ENCODE measurements at places on chromosomes 2 and 18.

DNA sequence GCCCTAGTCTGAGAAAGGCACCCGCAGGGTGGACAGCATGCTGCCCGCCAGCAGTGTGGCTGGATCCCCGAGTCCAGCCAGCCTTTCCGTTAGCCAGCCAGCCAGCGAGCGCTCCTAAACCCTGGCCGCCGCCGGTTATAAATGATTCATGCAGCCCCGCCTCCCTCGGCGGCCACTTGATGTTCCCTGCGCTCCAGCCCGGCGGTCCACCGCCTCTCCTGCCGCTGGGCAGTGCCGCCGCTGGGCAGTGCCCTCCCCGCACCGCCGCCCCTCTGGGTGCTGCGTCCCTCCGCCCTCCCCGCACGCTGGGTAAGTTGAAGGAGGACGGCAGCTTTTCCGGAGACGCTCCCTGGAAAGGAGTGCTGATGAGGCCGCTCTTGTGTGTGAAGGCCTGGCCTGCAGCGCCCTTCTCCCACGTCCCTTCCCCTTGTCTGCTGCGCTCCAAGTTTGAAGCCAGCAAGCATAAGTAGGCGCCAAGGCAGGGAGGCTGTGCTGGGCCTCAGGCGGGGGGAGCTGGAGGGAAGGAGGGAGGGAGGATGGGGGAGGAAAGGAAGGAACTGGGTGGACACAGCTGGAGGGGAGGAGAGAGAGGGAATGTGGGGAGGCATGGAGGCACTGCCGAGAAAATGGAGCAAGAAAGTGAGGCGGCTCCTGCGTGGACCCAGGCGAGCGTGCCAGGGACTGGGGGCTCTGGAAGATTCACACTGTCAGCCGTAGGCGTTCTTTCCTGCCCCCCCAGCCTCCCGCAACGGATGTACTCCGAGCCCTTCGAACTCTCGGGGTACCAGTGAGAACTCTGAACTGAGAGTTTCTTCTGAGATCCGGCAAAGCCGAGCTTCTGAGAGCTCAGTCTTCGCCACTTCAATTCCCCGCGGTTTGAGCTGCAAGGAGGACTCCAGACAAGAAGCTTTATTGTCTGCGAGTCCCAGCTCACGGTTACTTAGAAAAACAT is 131.9 kb downstream of the GLI2 start:
- no peak for DNase-seq

- no peak for DNase-seq
Observed at GRCh38 chr2:15145046-15145817, 415.9 kb downstream of the NBAS start.

DNA sequence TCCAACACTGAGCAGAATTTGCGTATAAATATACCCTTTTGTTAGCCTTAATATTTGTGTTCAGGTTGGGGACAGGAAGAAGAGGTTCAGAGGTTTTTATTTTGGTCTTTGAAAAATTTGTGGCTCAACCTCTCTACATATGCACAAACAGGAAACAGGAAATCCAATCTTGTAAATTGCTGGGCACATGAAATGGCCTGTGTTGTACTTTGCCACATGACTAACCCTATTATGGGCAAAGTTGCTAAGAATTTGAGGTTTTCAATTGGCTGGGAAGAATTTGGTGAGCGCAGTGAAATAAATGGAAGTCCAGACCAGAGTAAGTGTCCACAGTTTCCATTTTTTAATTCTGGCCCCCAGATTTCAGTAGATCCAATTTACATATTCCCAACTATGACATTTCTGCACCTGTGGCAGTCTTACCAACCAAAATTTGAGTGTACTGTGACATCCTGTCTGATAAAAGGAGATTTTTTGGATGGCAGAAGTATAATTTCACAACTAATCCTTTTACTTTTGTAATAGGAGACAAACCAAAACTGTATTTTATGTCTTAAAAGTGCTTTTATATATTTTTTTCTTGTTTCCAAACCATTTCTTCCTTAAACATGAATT is 63.6 kb downstream of the COX7A2L start:
- no peak for DNase-seq

- no peak for DNase-seq
Observed at GRCh38 chr18:25604894-25605597, 253.1 kb upstream of the ZNF521 start.

DNA sequence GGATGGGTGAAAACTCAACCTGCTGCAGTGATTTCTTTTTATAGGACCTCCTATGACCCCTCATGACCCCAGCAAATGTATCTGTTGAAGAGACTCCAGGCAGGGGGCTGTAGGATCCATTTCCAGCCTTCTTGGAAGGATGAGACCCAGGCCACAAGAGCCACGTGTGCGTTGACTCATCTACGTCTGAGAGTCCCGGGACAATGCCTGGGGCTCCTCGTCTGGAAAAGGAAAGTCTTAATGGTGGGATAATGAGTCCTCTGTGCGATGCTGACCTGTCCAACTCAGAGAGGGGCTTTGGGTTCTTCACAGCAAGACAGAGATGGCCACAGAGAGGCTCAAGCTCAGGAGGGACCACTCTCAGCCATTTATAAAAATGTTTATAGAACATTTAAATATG is 80.8 kb downstream of the SMIM21 start:
- DNase-seq = no peak

DNA sequence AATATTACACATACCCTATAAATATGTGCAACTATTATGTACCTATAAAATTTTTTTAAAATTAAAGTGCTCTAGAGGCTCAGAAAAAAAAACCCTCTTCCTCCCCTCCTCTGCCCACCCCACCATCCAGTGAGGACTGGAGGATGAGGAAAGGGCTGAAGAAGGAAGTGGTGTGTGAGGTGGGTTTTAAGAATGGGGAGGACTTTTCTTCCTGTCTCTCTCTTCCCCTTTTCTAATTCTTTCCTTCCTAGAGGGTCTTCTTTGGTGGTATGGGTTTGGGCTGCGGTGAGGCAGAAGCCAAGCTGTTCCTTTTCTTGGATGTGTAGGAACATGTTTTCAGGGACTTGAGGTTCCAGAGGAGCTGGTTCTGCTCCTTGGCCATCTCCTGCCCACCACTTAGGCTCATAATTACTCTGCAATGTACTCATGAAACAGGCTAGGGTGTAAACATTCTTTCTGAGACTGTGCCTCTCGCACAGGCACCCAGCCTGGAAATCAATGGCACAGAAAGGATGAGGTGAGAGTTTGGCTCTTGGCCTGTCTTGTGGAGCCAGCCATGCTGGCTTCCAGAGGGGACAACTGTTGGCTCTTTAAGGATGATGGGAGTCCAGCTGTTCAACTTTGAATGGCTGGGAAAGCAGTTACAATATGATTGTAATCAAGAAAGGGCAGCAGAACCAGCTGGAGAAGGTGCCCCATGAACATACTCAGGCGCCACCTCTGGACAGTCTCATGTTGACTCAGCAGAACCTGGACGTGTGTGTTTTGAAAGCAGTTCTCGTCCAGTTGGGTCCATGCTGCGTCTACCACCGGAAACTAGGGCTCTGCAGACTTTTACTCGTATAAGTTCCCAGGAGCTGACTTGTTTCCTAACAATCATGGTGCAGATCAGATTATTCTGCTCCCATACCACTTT is 38.3 kb downstream of the IL1RL2 start:
- no peak for DNase-seq

DNA sequence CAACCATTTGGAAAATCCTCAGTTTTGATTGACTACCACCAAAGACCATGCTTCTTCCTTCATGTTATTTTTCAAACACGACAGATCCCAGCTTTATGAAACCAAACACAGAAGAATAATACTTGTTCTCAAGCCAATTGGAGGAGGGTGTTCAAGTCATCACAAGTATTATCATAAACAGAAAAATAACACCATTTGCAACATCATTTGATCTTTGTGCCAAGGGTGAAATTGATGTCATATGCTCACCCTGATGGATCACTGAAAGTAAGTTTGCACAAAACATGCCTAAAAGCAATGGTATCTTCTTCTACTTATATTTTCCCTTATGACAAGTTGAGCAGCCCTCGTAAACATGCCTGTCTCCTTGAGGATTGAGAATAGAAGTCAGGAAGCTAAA is 448.0 kb upstream of the ZEB2 start:
- DNase-seq = no peak

GRCh38 chr2:45723857-45724256 is 72.4 kb downstream of the PRKCE start:
- DNase-seq = no peak

GRCh38 chr2:127625572-127625951 is 20.4 kb upstream of the GPR17 start:
- DNase-seq = no peak

- no peak for DNase-seq
Observed at GRCh38 chr2:44623622-44624351, 262.0 kb downstream of the CAMKMT start.

DNA sequence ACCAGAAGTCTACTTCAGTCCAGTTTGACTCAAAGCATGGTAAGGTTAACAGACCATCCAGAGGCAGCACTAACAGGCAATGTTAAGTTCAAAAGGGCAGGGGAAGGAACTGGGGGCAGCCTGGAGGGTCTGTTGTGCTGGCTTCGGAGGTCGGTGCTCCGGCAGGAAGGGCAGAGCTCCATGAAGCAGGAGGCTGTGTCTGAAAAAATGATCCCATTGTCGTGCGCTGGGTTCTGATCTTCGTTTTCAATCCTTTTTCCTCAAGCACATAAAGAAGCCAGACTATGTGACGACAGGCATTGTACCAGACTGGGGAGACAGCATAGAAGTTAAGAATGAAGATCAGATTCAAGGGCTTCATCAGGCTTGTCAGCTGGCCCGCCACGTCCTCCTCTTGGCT is 21.9 kb upstream of the DLX1 start:
- no peak for DNase-seq

GRCh38 chr18:8757396-8757997 is 52.1 kb downstream of the MTCL1 start:
- no peak for DNase-seq

DNA sequence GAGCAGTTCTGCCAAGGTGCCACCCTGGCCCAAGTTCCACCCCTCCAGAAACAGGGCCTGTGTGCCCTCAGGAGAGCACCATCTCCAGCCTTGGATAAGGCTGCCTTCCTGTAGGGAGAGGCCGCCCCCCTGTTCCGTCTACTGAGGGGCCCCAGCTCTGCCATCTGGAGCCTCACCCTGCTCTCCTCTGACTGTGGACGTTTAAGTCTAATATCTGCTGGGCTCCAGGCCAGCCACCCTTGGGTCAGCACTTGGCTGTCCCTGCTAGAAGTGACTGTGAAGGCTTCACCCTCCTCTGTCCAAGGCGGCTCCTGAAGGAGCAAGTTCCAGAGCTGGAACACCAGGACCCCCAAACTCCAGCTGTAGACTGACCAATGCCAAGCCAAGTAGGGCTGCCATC is 26.3 kb downstream of the RHOB start:
- no peak for DNase-seq

DNA sequence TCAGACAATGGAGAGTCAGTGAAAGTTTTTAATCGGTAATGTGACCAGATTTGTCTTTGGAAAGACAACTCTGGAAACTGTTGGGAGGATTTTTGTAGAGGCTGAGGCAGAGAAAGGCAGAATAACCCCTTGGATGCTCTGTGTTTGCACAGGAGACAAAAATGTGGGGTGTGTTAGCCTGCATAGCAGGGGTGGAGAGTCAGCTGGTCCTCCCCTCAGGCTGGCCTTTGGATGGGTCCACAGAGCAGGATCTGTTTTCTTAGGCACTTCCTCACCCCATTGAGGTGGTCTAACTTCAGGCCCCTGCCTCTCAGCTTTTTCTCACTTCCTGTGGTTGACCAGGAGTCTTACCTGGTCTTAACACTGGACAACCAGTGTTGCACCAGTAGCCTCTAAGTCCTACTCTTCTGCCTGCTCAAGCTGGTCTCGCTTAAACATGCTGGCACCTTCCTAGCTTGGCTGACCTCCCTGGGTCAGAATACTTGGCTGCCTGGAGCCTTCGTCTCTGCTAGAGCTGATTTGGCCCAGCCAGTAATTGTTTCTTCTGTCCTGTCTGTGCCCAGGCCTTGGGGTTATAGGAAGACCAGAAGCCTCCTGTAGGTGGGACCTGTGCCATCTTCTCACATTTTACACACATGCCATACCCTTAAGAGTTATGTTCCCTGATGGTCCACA is 259.8 kb upstream of the RASGRP3 start:
- no peak for DNase-seq

DNA sequence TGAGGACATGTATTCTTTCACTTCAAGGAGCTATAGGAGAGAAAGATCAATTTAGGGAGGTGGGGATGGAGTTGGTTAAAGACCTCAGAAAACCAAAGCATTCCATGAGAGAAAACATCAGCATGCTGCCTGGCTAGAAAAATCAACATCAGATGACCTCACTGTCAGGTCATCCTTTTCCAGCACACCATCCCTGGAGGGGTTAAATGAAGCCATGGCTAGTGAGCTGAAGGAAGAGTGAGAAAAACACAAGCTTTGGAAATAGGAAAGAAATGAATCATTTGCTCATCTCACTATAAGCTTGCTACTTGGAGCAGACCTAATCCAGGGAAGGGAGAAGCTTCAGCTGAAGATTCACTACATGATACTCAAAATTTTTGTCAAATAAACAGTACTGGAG is 109.5 kb upstream of the ITGB6 start:
- DNase-seq = no peak

DNA sequence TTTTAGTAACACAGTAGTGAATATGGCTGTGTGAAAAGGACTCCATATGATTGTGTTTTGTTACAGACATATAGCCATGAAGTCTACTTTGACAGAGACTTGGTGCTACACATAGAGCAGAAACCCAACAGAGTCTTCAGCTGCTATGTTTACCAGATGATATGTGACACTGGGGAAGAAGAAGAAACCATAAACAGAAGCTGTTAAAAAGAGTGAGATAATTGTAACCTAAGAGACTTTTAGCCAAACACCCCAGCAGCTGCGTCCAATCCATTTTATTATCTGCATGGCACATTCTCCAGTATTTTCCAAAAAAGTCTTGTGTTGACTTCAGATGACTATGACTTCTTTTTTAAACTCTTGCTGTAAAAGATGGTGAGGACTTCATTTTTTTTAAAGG is 41.4 kb upstream of the CYBRD1 start:
- DNase-seq = no peak

GRCh38 chr2:198375083-198375410 is 570.7 kb downstream of the PLCL1 start:
- no peak for DNase-seq

- no peak for DNase-seq
Observed at GRCh38 chr2:134845719-134846118, 7.3 kb downstream of the ACMSD start.

GRCh38 chr18:13993730-13994129 is 78.4 kb upstream of the MC2R start:
- no peak for DNase-seq

GRCh38 chr18:52312346-52312745 is 27.7 kb upstream of the DCC start:
- no peak for DNase-seq

- no peak for DNase-seq
Observed at GRCh38 chr2:161036926-161037325, 123.3 kb upstream of the TANK start.

GRCh38 chr2:58922245-58922644 is 681.1 kb upstream of the FANCL start:
- DNase-seq = no peak

DNA sequence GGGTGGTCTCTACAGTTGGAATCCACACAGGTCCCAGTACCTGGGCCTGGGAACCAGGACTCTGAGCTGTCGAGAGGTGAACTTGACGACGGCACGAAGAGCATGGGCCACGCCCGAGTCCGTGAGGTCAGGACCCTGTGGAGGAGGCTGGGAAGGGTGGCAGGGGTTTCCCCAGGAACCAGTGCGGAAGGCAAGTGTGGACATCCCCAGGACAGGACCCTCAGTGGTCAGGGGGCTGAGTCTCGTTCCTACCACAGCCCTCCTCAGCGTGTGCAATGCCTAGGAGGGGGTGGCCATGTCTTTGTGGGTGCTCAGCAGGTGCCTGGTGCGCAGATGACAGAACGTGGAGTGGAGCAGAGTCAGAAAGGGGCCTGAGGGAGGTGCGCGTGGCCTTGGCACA is 335.6 kb upstream of the SALL3 start:
- DNase-seq = no peak

- DNase-seq = no peak
Observed at GRCh38 chr2:191315365-191315752, 70.2 kb downstream of the MYO1B start.

Data from stimulated activated CD4-positive, alpha-beta T cell treated with anti-CD3 and anti-CD28 coated beads, Interleukin-15, amount 100 ng/mL, for 1 hour (primary cell).